Kidney tubule cell (primary cell): ENCODE measurements at places on chromosomes 1 and 21.
A peak's percentile ranks its signal among the peaks of the same experiment; 100 is the strongest.

DNA sequence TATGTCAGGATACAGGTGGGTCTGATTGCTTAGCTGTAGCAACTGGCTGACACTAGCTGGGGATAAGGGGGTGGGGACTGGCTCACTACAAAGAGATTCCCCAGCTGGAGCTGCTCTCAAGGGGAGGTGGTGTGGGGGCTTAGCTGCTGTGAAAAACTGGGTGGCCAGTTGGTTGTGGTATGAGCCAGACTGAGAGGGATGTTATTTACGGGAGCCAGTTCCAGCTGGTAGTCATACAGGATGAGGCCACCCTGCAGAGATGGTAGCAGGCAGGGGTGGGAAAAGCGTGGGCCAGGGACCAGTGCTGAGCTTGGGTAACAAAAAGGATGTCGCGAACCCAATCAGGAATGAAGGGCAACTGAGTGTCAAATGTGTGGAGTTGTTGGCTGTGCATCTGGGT, 204.0 kb upstream of the C21orf91 start:
- DNase-seq, result no peak

DNA sequence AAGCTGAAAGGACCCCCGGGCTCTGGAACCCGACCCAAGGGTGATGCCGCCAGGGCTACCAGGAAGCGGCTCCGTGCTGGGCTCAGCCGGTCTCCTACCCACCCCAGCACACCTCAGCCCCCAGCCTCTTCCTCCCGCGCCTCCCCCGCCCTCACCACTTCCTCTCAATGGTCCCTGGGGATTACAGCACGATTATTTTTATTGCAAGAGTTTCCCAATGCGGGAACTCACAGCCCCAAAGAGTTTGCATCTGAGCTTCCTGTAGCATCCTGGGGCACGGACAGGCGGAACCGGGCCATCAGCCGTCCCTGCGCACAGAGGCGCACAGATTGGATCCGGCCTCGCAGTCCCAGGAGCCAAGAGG, 8.7 kb upstream of the SLX9 start:
- DNase-seq, result no peak

- no peak for DNase-seq
Observed at GRCh38 chr21:28228636-28228995, 764.1 kb downstream of the LTN1 start.

GRCh38 chr21:37748351-37748750, 167.9 kb downstream of the KCNJ6 start:
- no peak for DNase-seq

DNA sequence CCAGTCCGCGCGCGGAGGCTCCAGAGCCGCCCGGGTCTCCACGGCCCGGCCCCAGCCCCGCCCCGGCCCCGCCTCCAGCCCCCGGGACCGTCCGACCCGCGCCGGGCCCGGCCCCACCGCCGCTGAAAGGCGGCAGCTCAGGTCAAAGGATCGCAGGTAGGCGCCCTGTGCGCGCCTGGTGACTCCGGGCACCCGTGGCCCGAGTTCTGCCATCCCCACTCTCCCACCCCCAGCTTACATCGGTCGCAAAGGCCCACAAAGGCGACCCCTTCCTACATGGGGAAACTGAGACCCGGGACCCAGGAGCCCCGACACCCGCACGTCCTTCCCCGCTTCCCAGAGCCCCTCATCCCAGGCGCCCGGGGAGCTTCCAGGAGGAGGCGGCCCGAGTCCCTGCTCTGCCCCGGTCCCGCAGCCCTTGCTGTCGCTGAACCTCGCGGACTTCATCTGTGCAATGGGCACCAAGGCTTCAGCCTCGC, at the start of gene TMEM200B:
TMEM200B (minus strand) TSS at position 17 of the 479 bp plus-strand sequence. CDS start 2,075 bp downstream, outside the sequence.
- DNase-seq, result peak; percentile 29
